ENCODE measurements at places on chromosomes 16 and 17. TPM values are rescaled to one million over a fixed set of nuclear protein-coding genes. Genes with fewer than 3 reads are reported as not detected.
A peak's percentile ranks its signal among the peaks of the same experiment; 100 is the strongest.

GRCh38 chr17:47279062-47279801 is 25.6 kb downstream of the ITGB3 start:
- H3K4me1 ChIP-seq, result peaks cover 3% of the 10 kb centered on the region
- H3K36me3 ChIP-seq, result no peaks in the 10 kb centered on the region
- H3K4me3 ChIP-seq, result no peak overlapping the region
- H3K27ac ChIP-seq, result peak overlapping the region; percentile 23

DNA sequence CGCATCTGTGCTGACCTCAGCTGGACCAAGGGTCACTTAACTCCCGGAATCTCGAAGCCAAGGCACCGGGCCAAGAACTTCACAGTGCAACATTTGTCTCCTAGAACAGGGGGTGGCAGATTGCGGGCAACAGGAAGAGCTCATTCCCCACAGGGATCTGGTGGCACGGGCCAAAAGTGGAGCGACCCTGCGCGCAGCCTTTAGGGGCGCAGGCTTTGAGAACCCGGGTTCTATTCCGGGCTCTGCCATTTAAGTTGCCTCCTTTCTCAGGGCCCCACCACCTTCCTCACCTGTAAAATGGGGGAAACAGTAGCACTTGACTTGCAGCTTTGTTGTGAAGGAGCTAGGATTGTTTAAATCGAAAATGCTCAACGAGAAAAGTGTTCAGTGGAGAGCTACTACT is 651 bp downstream of the SHMT1 start:
- H3K36me3 ChIP-seq, result peaks cover 13% of the 10 kb centered on the region
- H3K27ac ChIP-seq, result peak overlapping the region; percentile 79
- H3K4me3 ChIP-seq, result peak overlapping the region; percentile 93
- peak; percentile 40 for DNase-seq
- no peaks in the 10 kb centered on the region for H3K27me3 ChIP-seq

DNA sequence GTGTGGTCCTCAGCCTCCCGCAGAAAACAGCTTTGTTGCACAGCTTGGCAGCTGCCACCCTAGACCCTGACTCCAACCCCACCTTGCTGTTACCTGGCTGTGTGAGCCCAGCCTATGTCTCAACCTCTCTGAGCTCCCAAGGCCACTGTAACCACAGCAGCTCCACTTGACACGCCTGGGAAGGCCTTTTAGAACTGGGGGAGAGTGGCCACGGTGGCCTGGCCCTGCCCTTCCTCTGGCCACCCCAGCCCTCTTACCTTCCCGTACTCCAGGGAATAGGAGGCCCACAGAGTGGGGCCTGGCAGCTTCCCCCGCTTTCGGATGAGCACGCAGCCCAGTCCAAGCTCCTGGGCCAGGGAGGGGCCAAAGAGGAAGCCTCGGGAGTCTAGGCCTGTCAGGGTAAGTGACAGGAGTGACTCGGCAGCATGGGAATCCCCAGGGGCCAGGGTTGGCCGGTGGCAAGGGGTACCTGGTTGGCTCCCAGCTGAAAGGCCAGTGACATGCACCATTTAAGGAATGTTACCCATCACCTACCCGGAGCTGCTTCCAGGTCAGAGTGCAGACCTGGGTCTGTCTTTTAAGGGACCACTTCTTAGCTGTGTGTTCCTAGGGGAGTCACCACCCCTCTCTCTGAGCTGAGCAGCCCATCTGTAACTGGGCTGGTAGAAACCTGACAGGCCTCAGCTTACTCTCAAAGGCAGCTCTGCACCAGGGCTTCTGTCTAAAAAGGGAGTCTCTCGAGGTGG is 1.4 kb downstream of the APRT start:
- DNase-seq, result no peak
- H3K4me1 ChIP-seq, result peaks cover 14% of the 10 kb centered on the region

GRCh38 chr17:55588446-55589242 is 77.4 kb upstream of the SMIM36 start:
- no peak for DNase-seq
- H3K4me3 ChIP-seq, result no peak overlapping the region
- peaks cover 1% of the 10 kb centered on the region for H3K4me1 ChIP-seq
- no peaks in the 10 kb centered on the region for H3K36me3 ChIP-seq
- H3K27ac ChIP-seq, result no peak overlapping the region
- H3K27me3 ChIP-seq, result peaks cover 4% of the 10 kb centered on the region

GRCh38 chr17:55093353-55093752 is 124.8 kb downstream of the STXBP4 start:
- H3K36me3 ChIP-seq, result peaks cover 7% of the 10 kb centered on the region
- DNase-seq, result no peak
- H3K4me1 ChIP-seq, result peaks cover 9% of the 10 kb centered on the region
- H3K27me3 ChIP-seq, result no peaks in the 10 kb centered on the region

DNA sequence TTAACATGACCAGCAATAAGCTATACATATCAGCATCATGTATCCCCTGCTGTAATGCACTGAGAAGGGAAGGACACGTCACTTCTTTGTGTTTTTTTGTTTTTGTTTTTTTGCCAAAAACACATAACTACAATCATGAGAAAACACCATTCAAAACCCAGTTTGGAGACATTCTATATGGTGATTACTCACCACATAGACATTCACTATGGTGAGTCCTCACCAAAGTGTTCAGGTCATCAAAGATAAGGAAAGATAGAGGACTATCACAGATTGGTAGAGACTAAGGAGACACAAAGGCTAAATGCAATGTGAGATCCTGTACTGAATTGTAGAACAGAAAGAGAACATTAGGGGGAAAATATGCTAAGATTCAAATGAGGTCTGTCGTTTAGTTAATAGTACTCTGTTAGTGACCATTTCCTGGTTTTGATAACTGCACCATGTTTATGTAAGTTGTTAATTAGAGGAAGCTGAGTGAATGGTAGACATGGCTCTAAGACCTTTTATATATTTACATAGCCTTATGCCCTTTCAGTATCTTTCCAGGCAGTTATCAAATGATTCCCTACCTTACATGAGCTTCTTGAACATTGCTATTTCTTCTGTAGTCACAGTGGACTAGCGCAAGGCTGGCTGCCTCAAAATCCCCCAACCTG is 46.6 kb downstream of the PIK3R5 start:
- DNase-seq, result no peak
- no peaks in the 10 kb centered on the region for H3K27me3 ChIP-seq
- peaks cover 53% of the 10 kb centered on the region for H3K36me3 ChIP-seq
- peaks cover 12% of the 10 kb centered on the region for H3K4me1 ChIP-seq

- peak overlapping the region; percentile 40 for H3K4me3 ChIP-seq
- no peaks in the 10 kb centered on the region for H3K27me3 ChIP-seq
- peaks cover 5% of the 10 kb centered on the region for H3K36me3 ChIP-seq
- DNase-seq, result no peak
These were observed 68.8 kb downstream of the ABR start for GRCh38 chr17:1110862-1111598.

- no peaks in the 10 kb centered on the region for H3K27me3 ChIP-seq
- H3K4me3 ChIP-seq, result no peak overlapping the region
These were observed 1179.5 kb upstream of the GOT2 start for GRCh38 chr16:59913666-59914065.

- H3K27me3 ChIP-seq, result no peaks in the 10 kb centered on the region
- no peak overlapping the region for H3K4me3 ChIP-seq
- no peak for DNase-seq
These were observed 4.6 kb downstream of the RPUSD1 start for GRCh38 chr16:783404-784161.

DNA sequence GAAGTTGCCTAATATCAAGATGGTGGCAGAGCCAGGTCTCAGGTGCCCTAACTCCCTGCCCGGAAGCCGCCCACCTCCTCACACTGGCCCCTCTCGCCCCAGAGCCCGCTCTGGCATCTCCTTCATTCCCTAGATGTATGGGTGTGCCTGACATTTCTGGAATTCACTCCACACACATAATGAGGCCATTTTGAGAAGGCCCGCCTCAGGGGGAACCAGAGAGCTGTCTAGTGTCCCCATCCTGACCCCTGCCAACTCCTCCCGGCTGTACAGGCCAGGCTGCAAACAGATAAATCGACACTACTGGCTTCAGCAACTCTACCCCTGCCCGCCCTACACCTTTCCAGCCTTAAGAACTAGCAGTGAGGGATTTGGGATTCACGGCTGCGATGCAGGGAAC is 7.7 kb downstream of the WNT3 start:
- no peak overlapping the region for H3K27ac ChIP-seq
- H3K27me3 ChIP-seq, result peaks cover 23% of the 10 kb centered on the region
- no peak overlapping the region for H3K4me3 ChIP-seq
- no peaks in the 10 kb centered on the region for H3K4me1 ChIP-seq

GRCh38 chr16:77408607-77409006 is 26.2 kb downstream of the ADAMTS18 start:
- no peak for DNase-seq
- H3K27me3 ChIP-seq, result peaks cover 8% of the 10 kb centered on the region
- H3K27ac ChIP-seq, result no peak overlapping the region
- H3K4me1 ChIP-seq, result no peaks in the 10 kb centered on the region

DNA sequence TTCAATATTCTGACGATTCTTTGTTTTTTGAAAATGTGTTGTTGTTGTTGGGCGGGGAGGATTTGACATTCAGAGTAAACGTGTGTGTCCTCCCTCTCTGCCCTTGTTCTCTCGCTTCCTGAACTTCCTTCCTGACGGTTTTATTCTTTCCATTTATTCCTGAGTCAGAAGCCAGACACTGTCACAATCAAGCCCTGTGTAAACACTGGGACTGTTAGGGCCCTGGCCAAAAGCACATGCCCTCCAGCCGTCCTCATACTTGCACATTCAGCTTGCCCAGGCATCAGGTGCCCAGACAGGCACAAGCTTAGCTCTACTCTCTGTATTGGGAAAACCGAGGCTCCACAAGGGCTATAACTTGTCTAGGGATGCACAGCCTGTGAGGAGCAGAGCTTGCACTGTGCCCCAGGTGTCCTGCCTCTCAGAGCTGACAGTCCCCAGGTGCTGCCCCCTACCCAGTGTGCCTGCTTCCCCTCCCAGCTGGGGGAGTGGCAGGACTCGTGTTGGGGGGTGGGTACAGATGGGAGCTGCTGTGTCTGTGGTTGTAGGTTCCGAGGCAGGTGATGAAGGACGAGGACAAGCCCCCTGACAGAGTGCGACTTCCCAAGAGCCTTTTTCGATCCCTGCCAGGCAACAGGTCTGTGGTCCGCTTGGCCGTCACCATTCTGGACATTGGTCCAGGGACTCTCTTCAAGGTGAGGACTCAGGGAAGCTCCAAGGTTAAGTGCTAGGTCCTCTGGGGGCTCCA is 9.7 kb downstream of the ADGRG3 start:
- DNase-seq, result no peak
- H3K36me3 ChIP-seq, result no peaks in the 10 kb centered on the region
- H3K27me3 ChIP-seq, result peaks cover 14% of the 10 kb centered on the region

DNA sequence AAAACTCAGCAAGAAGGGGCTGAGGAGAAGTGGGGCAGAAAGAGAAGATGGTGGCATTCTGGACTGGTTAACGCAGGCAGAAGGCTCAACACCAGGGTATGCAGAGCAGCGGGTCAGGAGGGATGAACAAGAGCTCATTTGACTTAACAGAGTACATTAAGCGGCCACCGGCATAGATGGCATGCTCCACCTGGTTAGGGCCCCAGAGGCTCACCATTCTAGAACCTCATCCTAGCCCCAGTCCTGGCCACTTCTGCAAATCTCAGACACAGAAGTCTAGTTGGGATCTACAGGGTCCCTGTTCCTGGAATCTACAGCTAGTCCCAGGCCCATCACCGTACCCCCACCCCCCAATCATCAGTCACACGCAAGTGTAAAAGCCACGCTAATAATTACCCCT is 1.7 kb upstream of the MYO1C start:
- H3K27me3 ChIP-seq, result peaks cover 2% of the 10 kb centered on the region
- H3K36me3 ChIP-seq, result peaks cover 4% of the 10 kb centered on the region
- no peak overlapping the region for H3K4me3 ChIP-seq

- no peak overlapping the region for H3K4me3 ChIP-seq
- no peak overlapping the region for H3K27ac ChIP-seq
- no peaks in the 10 kb centered on the region for H3K4me1 ChIP-seq
- no peak for DNase-seq
- H3K36me3 ChIP-seq, result no peaks in the 10 kb centered on the region
- no peaks in the 10 kb centered on the region for H3K27me3 ChIP-seq
These were observed 578.4 kb downstream of the CDH11 start for GRCh38 chr16:64543441-64543840.

GRCh38 chr16:17432901-17433576 is 37.7 kb downstream of the XYLT1 start:
- H3K27me3 ChIP-seq, result no peaks in the 10 kb centered on the region
- H3K36me3 ChIP-seq, result peaks cover 68% of the 10 kb centered on the region
- peaks cover 19% of the 10 kb centered on the region for H3K4me1 ChIP-seq
- no peak overlapping the region for H3K4me3 ChIP-seq
- no peak for DNase-seq
- H3K27ac ChIP-seq, result no peak overlapping the region

GRCh38 chr17:57560319-57560705 is 184.8 kb downstream of the CCDC182 start:
- H3K36me3 ChIP-seq, result peaks cover 3% of the 10 kb centered on the region
- no peaks in the 10 kb centered on the region for H3K27me3 ChIP-seq

GRCh38 chr16:81717662-81718189 is 61.4 kb upstream of the PLCG2 start:
- no peak for DNase-seq
- peaks cover 3% of the 10 kb centered on the region for H3K36me3 ChIP-seq
- H3K4me1 ChIP-seq, result peaks cover 43% of the 10 kb centered on the region
- H3K4me3 ChIP-seq, result peak overlapping the region; percentile 8

DNA sequence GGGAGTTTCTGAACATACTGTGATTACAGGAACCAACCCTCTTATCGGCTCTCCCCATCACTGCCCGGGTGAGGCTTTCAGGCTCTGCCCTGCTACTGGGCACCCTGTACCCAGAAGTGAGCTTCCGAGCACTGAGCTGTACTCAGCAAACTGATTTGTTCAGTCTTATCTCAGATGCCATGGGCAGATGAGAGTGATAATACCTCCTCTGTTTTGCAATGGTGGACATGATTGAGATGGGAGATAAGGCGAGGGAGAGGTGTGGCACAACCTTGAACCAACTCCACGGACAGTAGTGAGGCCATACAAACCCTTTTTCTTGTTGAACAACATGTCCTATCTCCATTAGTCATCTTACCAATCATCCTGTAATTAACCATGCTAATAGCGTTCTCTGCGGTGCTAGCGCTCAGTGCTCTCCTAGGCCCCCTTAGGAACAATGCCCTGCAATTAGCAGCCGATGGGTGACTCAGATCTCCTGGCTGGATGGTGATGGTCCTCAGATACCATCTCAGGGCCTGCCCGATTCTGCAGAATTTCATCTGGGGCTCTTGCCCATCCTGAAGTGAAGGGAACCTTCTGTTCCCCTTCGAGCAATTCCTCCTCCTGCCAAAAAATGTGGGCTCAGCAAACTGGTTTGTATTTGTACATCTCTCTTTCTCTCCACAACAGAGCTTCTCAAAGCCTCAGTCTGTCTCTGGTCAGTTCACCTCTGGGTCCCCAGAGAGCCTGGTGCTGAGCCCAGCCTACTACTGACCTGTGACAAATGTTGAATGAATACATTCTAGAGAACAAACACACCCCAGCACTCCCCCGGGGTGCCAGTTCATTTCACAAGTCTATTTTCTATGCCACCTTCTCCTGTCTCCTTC is 139.3 kb upstream of the IRX3 start:
- no peak overlapping the region for H3K27ac ChIP-seq
- H3K4me3 ChIP-seq, result no peak overlapping the region
- H3K27me3 ChIP-seq, result peaks cover 15% of the 10 kb centered on the region
- H3K4me1 ChIP-seq, result no peaks in the 10 kb centered on the region

Gene C16orf92
- not detected for total RNA-seq

Gene PRM2
- not detected for total RNA-seq

Gene NOTUM
- total RNA-seq, result 0.26 TPM

Gene ALOX15B
- total RNA-seq, result not detected

Gene SPN
- total RNA-seq, result 263 TPM

Gene C16orf54
- 88.0 TPM for total RNA-seq

Gene RPH3AL
- 2.1 TPM for total RNA-seq

Gene CD300E
- not detected for total RNA-seq

Gene RNPS1
- 220 TPM for total RNA-seq

Gene CNGB1
- not detected for total RNA-seq

Gene FOXL1
- not detected for total RNA-seq

Gene TERB1
- total RNA-seq, result not detected

Gene CD79B
- 17.0 TPM for total RNA-seq

Gene SLC35G6
- total RNA-seq, result not detected

Gene TBC1D3C
- total RNA-seq, result 5.0 TPM

Gene TBX2
- total RNA-seq, result not detected
